ENCODE measurements at places on chromosomes 5 and 9.

GRCh38 chr9:78358329-78359051 is 61.6 kb downstream of the PSAT1 start:
- DNase-seq = no peak

- DNase-seq = no peak
These were observed 41.4 kb upstream of the F2R start for GRCh38 chr5:76674330-76675066.

DNA sequence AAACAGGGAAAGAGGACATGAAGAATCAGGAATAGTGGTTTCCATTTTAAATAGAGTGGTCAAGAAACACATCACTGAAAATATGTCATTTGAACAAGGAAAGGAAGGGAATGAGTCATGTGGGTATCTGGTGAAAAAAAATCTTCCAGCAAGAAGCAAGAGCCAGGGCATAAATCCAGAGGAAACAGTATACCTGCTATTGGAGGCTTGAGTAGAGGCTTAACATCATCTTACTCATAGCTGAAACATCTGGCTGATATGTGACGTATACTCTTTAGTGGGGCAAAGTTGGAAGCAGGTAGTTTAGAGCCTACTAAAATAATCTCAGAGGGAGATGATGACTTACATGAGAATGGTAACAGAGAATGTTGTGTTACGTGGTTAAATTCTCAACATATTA is 517.2 kb downstream of the CAAP1 start:
- DNase-seq = no peak

DNA sequence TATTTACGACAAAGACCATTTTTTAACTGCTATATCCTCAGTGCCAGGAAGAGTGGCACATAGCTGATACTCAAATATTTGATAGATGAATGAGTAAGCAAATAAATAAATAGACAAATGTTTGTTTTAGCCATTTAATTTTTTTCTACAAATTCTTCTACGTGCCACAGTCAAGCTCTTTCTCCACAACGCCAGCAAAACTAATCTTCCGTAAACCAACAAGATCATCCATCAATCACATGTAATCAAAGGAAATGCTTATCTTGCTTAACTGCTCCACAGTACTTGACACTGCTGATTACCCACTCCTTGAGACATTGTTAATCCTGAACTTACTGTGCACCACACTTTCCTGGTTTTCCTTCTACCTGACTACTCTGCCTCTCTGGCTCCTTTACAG is 136.7 kb downstream of the EDIL3 start:
- no peak for DNase-seq

DNA sequence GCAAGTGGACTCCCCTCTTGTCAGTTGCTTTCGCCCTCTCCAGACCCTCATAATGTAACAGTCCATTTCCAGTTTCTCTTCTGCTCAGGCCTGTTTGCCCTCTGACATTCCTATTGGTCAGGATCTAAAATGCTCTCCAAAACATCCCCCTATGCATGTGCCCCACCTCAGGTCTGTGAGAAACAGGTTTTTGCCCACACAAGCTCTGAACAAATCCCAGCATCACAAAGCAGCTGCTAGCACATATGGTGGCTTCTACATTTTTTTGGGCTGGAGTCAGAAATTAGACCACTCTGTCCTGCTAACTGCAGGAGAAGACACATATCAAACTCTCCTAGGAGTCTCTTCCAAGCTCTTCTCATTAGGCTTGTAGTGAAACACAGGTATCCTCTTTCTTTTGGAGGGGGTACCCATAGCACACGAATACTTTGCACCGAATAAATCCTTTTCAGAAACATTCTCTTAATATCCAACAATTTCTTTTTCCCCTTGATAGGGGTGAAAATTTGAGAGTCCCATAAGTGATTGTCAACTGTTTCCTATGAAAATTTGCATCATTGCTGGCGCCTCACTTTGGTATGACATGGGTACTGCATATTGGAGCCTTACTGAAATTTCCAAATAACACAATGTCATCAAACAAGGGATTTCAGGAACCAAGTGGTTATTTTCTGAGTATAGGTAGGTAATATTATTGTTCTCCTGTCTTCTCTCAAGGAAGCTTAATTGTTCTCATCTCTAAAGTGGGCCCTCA is 19.3 kb upstream of the HSPA9 start:
- no peak for DNase-seq

DNA sequence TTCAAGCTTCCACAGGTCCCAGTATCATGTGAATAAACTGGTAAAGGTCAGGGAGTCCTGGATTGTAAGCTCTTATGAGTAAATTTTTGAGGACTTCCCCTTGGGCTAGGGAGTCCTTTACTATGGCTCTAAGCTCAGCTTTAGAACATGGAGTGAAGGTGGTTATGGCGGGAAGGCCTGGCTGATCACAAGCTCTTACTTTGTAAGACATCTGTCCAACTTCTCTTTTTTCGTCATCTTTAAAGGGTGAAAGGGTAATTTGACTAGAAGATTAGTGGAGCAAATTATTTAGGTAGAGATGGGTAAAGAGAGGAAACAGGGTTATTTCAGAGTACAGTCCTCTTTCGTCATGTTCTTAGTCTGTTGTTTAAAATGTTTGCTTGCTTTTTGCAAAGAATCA is 155.4 kb downstream of the AOPEP start:
- DNase-seq = no peak

GRCh38 chr5:43432486-43433375 is 20.5 kb upstream of the CCL28 start:
- DNase-seq = no peak

DNA sequence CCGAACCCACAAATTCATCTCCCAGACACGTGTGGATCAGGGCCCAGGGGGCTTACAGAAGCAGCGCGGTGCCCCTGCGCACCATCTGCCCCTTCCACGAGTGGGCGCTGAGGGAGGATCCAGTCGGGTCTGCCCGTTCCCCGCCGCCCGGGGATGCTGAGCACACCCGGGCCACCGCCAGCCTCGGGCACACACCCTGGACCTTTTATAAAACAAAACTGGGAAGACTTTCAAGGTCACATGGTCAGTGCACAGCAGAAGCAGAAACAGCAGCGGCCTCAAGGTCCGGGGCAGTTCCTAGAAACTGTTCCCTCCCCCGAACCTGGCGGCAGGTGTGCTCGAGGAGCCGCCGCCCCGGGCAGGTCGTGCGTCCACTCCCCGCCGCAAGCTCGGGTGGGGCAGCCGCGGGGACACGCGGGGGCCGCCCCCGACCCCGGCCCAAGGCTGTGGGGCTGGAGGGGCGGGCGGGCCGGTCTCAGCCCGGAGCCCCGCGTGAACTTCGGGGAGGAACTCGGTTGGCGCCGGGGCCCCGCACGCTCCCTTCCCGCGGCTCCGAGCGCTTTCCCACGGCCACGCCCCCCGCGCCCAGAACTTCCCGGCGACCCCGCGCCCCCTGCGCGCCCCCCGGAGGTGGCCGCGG is 633 bp upstream of the PPP1R26 start:
- no peak for DNase-seq

DNA sequence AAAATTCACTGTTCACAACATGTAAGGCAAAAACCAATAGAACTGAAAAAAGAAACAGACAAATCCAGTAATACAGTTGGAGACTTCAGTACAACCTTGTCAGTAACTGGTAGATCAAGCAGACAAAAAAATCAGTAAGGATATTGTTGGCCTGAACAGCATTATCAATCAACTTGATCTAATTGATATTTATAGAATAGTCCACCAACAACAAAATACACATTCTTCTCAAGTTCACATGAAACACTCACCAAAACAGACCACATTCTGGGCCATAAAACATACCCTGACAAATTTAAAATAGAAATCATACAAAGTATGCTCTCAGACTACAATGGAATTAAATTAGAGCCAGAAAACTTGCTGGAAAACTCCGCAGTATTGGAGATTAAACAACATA is 56.8 kb downstream of the DTWD2 start:
- DNase-seq = no peak

All from GM18507 (cell line).